ENCODE measurements at places on chromosomes 4 and X.

DNA sequence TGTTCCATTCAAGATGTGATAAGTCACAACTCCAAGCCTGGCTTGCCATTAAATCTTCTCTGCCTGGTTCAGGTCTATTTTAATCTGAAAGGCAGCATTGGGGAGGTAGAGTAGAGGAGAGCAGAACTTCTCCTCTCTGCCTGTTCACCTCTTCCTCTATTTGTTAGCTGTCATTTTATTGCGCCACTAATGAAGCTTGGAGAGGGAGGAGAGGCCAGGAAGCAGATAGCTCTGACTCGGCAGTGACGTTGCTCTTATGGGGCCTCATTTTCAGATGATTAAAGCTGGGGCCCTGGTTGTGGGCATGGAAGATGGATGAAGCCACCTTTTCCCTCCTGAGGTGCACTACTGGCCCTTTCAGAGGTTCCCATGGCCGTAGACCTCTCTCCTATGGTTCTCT, 207.3 kb downstream of the MID1IP1 start:
- DNase-seq = no peak

- DNase-seq = no peak
Measured at GRCh38 chr4:16663732-16664131, 234.7 kb downstream of the LDB2 start.

DNA sequence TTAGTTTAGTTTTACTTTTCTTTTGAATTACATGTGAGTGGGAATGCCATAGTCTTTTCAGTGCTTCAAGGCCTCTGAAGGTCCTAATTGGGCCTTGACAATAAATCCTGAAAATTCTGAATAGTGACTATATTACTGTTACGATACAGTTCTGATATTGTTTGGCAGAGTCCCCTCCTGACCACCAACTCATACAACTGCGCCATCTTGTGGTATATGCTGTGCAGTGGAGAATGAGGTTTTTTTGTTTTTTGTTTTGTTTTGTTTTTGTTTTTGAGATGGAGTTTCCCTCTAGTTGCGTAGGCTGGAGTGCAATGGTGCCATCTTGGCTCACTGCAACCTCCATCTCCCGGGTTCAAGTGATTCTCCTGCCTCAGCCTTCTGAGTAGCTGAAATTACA, 56.6 kb upstream of the CHRDL1 start:
- DNase-seq = peak; percentile 53

DNA sequence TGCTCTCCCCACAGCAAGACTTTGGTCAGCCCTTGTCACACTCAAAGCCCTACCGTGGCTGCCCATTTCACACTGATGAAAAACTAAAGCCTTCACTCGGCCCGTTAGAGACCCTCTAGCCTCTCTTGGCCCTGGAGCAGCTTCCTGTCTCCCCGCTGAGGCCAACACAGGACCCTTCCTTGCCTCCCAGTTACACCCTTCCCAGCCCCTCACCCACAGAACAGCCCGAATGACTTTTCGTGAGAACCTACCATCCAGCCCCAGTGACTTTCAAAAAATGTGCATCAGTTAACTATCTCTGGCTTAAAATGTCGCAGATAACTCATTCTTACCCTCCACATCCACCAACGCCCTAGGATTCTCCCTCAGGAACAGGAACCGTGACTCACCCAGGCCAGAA, 756 bp upstream of the TAF9B start:
- DNase-seq = no peak

DNA sequence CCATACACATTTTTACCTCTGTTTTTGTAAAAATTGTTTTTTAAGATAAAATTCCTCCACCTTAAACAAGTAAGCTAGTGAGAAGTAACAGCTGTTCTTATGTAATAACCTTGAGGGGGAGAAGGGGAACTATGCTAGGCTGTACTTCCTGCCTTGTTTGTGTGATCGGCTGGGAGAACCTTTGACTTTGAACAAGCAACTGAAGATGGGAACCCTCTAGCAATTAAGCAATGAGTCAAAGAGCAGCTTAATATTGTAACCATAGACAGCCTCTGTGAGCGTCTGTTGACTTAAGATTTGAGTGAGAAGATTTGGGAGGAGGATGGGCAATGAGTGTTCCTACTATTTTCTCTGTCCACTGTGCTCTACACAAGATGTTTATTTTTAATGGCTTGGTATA, 135.1 kb downstream of the SCLT1 start:
- DNase-seq = no peak

DNA sequence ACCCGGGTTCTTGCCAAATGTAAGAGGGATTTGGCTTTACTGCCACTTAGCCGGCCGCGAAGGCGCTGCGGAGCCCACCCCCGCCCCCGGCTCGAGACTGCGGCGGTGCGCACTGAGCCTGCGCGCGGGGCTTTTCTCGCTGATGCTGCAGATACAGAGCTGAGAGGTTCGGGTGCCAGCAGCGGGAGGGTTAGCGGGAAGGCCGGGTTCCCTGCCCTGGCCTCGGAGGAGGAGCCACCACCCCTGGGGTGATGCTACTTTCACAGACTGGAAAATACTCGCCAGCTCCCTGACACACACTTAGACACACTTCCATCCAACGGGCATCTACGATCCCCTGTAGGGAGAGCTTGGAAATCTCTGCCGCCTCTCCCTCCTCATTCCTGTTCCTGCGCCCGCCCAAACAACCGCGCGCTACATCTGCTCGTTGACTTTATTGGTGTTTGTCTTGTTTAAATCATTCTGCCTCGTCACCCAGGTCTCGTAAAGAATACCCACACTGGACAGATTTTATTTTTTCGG, 2.1 kb upstream of the PCDH7 start:
- DNase-seq = peak; percentile 75

DNA sequence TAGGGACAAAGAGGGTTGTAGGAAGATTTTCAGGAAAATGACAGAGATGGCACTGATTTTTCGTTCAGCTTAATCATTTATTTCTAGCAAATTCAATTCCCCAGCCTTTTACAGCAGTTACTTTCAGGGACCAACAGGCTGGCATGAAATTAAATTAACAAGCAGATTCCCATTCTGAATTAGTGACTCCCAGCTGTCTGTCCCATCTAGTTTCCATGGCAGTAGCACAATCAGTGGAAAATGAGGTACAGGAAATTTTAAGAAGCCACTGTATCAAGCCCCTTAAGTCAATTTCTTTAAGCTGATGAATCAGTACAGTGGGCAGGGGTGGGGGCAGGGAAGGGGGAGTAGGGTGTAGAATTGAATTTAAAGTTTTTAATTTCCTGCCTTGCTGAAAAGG, 121.1 kb upstream of the TEX13C start:
- no peak for DNase-seq

DNA sequence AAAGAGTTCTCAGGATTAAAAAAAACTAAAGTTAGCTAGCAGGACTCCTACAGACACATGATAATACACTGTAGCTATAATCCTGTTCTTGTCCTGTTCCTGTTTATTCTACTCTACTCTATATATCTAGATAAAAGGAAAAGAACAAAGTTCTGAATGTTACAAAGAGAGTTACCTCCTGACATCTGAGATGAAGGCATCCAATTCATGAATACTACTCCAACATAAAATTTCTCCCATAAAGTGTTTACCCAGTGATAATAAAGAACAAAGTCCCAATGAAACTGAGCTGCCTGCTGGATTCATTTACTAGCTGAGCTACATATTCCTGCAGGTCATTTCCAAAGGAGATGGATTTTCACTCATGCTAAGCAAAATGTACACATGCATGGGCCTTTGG, 27.1 kb downstream of the SEPSECS start:
- DNase-seq = no peak

- DNase-seq = no peak
Measured at GRCh38 chrX:109590176-109590575, 34.8 kb downstream of the KCNE5 start.

DNA sequence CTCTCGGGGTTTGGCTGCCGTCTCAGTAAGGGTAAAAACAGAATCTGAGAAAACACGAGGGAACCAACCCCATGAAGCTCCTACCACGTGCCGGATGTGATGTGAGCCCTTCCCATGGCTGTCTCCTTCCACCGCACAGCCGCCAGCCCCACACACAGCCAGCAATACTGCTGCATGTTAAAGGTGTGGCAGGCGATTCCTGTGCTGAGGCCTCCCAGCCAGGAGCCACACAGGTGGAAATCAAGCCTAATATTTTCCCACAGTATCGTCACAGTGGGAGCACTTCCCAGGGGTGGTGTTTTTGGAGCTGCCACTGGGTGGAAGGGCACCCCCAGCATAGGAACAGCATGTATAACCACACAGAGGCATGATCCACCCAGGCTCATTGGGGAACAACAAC, 77.5 kb downstream of the SLC2A9 start:
- no peak for DNase-seq

GRCh38 chr4:189785257-189785656, 155.4 kb upstream of the FRG1 start:
- no peak for DNase-seq

GRCh38 chr4:91622925-91623602, 680.7 kb upstream of the GRID2 start:
- no peak for DNase-seq

DNA sequence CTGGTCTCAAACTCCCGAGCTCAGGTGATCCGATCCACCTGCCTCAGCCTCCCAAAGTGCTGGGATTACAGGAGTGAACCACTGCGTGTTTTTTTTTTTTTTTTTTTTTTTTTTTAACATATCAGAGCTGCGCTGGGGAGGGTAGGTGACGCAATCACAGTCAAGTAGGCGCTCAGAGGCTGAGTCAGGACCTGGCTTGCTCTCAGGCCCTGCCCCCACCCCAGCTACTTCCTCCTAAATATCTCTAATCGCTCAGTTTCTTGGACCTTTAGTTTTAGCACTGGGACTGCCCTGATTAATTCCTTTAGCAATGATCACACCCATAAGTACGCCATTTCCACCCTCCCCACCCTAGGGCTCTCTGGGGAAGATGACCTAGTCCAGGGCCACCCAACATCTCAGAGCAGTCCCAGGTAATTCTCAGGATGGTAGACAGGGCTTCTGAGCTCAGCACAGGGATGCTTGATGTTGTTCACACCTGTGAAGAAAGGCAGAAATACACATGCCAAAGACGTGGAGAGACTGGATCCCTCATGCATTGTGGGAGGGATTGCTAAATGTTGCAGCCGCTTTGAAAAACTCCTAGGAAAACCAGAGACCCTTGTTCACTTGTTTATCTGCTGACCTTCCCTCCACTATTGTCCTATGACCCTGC, 50.2 kb downstream of the DDX3X start:
- peak; percentile 87 for DNase-seq

GRCh38 chrX:52078131-52078530, 9.1 kb upstream of the MAGED4B start:
- no peak for DNase-seq

DNA sequence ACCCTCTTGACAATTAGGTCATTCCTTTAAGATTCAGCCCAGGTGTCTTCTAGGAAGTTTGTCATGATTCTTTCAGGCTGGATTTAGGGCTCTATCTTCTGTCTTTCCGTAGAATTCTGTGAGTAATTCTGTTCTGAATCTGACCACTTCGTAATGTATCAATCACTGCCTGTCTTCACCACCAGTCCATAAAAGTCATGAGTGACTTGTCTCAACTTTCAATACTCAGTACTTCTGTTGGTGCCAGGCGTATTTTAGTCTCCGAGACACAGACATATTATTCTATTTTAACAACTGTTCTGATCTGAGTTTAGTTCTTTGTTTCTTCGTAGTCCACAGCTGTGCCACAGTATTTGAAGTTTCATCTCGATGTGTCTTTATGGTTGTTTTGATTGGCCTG, 310.7 kb downstream of the PPARGC1A start:
- no peak for DNase-seq

DNA sequence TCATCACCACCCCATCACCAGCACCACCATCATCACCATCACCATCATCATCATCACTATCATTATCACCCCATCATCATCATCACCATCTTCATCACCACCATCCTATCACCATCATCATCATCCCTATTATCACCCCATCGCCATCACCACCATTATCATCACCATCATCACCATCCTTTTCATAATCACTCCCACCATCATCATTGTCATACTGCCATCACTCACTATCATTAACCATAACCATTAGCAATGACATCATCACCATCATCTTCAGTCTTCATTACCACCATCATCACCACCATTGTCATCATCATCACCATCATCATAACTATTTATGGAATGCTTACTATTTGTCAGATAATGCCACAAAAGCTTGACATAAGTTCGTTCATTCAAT, 35.7 kb downstream of the CRMP1 start:
- DNase-seq = no peak

DNA sequence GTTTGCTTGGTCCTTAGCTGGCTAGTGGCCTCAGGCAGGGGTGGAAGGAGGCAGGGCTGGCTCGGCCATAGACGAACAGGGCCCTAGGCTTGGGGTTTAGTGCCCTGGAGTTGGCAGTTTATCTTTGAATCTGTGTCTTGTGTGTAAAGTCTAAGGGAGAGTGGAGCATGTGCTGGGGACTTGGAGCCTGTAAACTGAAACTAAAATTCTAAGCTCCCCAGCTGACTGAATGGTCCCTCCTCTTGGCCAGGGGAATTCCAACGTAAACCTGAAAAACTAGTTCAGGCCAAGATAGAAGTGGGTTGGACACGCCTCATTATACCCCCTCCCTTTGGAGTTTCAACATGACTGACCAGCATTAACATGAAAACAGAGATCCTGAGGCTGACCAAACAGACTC, 46.1 kb upstream of the GPR78 start:
- no peak for DNase-seq

DNA sequence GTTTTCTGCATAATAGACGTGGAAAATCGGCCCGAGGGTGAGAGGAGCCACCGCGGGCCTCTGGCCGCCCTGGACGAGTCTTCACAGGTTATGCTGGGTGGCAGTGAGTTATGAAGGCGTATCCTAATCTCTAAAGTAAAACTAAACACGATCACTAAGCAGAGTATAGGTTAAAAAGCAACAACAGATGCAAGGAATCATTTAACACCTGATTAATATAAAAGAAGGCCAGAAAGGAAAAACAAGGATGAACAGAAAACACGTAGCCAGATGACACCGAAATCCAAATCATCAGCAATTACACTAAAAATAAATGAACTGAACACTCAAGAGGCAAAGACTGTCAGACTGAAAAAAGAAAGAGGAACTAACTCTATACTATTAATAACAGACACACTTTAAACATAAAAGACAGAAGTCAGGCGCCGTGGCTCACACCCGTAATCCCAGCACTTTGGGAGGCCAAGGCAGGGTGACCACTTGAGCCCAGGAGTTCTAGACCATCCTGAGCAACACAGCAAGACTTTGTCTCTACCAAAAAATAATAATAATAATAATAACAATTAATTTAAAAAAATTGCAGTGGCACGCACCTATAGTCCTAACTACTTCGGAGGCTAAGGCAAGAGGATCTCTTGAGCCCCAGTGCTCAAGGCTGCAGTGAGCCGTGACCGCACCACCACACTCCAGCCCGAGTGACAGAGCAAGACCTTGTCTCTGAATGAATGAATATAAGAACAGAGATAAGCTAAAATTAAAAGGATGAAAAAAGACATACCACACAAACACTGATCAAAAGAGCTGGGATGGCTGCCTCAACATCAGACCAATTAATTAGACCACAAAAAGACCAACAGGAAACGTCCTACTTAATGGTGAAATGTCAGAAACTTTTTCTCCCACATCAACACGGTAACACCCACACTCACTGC, 30.0 kb downstream of the CTBP1 start:
- no peak for DNase-seq

GRCh38 chr4:8340781-8341241, 71.3 kb downstream of the HTRA3 start:
- no peak for DNase-seq

GRCh38 chrX:147626605-147627004, 285.1 kb upstream of the FMR1 start:
- DNase-seq = no peak
